ENCODE measurements at places on chromosomes 12 and 14. TPM values are rescaled to one million over a fixed set of nuclear protein-coding genes. Genes with fewer than 3 reads are reported as not detected.

The OTOGL gene
- total RNA-seq = not detected

The KRT3 gene
- not detected for total RNA-seq

The FAM181A gene
- not detected for total RNA-seq

The ENDOU gene
- total RNA-seq = not detected

The EMP1 gene
- total RNA-seq = 7.6 TPM

The SLC4A8 gene
- 11.4 TPM for total RNA-seq

The TSPAN8 gene
- total RNA-seq = not detected

The TPH2 gene
- not detected for total RNA-seq

The GRIP1 gene
- 0.55 TPM for total RNA-seq

The SLC22A17 gene
- 0.94 TPM for total RNA-seq

The CDCA3 gene
- 103 TPM for total RNA-seq

The COCH gene
- 2.3 TPM for total RNA-seq

The FAM186B gene
- total RNA-seq = 0.18 TPM

The CLEC1B gene
- total RNA-seq = not detected

The GLI1 gene
- 1.9 TPM for total RNA-seq

The KRT73 gene
- total RNA-seq = 0.91 TPM

The RNASE7 gene
- total RNA-seq = not detected

The CCDC175 gene
- total RNA-seq = not detected

The TMEM52B gene
- total RNA-seq = not detected

The OR4E2 gene
- not detected for total RNA-seq

The POTEG gene
- not detected for total RNA-seq

The ASCL1 gene
- total RNA-seq = not detected

The PTHLH gene
- total RNA-seq = not detected

The MUCL1 gene
- total RNA-seq = not detected

The PLA2G1B gene
- total RNA-seq = not detected

The MMP17 gene
- not detected for total RNA-seq

The DAO gene
- not detected for total RNA-seq

The PPP1R36 gene
- total RNA-seq = 0.21 TPM

The NXPH4 gene
- total RNA-seq = 0.40 TPM

The ACSM4 gene
- total RNA-seq = not detected

The PLBD1 gene
- not detected for total RNA-seq

The EXOC3L4 gene
- not detected for total RNA-seq

The TAS2R30 gene
- 3.5 TPM for total RNA-seq

The ATP5F1B gene
- total RNA-seq = 669 TPM

The MRPL52 gene
- 97.3 TPM for total RNA-seq

The SIX1 gene
- not detected for total RNA-seq

The TMEM63C gene
- 0.73 TPM for total RNA-seq

The LHX5 gene
- not detected for total RNA-seq

All from activated CD8-positive, alpha-beta T cell treated with anti-CD3 and anti-CD28 coated beads, Interleukin-2, amount 10 ng/mL, durations not matched to agents 7 days and 5 days (primary cell).